ENCODE measurements at places on chromosomes 16 and 17.

DNA sequence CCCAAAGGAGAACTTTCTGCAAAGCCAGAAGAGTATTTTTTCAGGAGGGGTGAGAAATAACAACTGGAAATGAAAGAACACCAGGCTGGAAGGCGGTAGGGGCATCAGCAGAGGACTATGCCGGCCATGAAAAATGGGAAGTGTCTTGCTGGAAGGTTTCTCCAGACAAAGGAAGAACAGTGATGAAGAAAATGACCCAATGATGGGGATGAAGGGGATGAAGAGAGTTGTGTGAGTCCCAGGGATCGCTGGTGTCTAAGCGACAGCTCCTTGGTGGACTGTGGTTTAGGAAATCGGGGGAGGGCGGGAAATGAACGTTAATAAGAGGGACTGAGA is 623 bp downstream of the TTLL6 start:
- DNase-seq = no peak

DNA sequence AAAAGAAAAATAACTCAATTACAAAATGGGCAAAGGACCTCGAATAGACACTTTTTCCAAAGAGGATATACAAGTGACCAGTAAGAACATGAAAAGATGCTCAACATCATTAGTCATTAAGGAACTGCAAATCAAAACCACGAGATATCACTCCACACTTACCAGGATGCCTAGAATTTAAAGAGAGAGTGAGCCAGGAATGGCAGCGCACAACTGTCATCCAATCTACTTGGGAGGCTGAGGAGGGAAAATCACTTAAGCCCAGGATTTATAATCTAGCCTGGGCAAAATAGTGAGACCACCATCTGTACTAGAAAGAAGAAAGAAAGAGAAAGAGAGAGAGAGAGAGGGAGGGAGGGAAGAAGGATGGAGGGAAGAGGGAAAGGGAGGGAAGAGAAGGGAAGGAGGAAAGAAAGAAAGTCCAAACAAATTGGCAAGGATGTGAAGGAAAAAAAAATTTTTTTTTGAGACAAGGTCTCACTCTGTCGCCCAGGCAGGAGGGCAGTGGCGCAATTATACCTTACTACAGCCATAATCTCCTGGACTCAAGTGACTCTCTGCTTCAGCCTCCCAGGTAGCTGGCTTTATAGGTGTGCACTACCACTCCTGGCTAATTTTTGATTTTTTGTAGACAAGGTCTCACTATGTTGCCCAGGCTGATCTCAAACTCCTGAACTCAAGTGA is 22.6 kb downstream of the TBX2 start:
- DNase-seq = no peak

DNA sequence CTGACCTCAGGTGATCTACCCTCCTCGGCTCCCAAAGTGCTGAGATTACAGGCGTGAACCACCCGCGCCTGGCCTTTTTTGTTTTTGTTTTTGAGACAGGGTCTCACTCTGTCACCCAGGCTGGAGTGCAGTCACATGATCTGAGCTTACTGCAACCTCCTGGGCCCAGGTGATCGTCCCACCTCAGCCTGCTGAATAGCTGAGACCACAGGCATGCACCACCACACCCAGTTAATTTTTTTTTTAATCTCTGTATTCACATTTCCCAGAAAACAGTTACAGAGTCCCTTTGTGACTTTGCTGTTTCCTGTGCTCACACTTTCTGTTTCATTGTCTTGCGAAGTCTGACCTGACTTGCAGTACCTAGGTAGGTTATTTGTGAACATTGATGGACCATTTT is 2.7 kb downstream of the CLUAP1 start:
- DNase-seq = peak; percentile 31

- DNase-seq = no peak
Measured at GRCh38 chr16:13134836-13135235, 233.4 kb downstream of the SHISA9 start.

GRCh38 chr17:17528696-17529652 is 32.8 kb upstream of the RASD1 start:
- no peak for DNase-seq

DNA sequence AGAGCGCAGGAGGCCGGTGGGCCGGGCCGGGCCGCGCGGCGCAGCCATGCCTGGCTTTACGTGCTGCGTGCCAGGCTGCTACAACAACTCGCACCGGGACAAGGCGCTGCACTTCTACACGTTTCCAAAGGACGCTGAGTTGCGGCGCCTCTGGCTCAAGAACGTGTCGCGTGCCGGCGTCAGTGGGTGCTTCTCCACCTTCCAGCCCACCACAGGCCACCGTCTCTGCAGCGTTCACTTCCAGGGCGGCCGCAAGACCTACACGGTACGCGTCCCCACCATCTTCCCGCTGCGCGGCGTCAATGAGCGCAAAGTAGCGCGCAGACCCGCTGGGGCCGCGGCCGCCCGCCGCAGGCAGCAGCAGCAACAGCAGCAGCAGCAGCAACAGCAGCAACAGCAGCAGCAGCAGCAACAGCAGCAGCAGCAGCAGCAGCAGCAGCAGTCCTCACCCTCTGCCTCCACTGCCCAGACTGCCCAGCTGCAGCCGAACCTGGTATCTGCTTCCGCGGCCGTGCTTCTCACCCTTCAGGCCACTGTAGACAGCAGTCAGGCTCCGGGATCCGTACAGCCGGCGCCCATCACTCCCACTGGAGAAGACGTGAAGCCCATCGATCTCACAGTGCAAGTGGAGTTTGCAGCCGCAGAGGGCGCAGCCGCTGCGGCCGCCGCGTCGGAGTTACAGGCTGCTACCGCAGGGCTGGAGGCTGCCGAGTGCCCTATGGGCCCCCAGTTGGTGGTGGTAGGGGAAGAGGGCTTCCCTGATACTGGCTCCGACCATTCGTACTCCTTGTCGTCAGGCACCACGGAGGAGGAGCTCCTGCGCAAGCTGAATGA is 606 bp downstream of the THAP11 start:
- peak; percentile 39 for DNase-seq

DNA sequence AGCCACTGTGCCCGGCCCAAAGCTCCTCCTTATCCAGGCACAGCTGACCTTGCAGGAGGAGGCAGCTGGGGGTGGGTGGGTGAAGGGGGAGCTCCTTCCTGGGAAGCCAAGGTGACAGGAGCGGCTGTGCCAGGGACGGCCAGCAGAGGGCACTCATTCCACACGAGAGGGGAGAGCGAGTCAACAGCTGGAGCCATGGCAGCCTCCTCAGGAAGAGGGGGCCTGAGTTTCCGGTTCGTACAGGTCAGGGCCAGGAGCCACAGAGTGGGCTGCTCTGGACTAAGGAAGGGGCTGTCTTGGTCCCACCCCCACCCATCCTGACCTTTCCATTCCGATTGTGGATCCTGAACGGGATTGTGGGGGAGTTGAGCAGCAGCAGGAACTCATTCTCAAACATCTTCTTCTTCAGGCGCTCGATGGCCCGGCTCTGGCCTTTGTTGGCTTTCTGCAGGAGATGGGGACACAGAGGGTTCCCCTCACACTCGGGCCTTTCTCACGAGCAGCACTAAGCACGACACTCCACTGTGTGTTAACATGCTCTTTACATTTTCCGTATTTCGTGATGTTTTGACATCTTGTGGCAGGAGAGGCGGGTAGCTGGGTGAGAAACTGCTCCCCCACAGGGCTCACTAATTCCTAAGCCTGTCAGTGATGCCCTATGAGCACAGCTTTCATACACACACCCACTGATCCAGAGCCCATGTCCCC is 61.6 kb downstream of the TIMM22 start:
- DNase-seq = peak; percentile 26

DNA sequence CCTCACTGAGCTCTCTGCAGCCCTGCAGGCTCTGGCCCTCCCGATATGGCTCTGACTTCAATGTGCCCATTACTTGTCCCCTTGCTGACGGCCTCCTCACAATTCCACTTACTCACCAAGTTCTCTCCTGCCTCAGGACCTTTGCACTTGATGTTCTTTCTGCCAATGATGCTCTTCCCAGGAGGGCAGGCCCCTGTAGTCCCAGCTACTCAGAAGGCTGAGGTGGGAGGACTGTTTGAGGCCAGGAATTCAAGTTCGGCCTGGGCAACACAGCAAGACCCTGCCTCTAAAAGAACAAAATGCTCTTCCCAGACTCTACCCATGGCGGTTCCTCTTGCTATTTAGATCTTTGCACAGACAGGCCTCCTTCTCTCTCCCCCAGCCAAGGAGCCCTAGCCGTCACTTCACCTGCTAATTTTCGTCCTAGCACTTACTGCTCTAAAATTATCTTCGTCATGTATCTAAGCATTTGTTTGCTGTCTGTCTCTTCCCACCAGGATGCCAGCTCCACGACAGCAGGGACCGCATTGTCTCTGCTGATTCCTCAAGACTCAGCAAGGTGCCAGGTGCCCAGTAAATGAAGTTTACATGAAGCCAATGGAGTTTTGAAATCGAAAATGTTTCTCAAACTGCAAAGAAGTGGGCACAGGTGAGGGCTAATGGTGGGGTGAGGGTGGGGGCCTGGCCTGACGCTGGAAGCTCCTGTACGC is 626 bp upstream of the RAI1 start:
- no peak for DNase-seq

DNA sequence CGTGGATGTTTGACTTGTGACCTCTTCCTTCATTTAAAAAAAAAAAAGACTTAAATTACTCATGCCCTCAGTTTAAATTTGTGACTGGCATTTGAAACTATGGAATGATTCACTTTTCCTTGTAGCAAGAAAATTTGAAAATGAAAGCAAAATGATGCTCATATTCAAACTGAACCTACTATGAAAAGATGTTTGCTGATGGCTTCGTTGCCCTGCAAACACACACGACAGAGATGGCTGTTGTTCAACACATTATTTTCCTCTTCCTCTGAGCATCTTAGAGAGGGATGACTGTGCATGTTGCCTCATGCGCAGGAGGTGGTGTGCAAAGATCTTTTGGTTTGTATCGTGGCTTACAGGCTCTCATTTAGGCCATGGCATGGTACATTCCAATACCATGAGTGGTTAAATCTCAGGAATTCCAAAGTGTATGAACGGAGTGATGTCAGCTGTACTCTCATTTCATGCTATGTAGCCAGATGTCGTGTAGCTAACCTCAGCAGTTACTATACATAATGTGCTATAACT is 164.5 kb downstream of the PRKCA start:
- DNase-seq = no peak

DNA sequence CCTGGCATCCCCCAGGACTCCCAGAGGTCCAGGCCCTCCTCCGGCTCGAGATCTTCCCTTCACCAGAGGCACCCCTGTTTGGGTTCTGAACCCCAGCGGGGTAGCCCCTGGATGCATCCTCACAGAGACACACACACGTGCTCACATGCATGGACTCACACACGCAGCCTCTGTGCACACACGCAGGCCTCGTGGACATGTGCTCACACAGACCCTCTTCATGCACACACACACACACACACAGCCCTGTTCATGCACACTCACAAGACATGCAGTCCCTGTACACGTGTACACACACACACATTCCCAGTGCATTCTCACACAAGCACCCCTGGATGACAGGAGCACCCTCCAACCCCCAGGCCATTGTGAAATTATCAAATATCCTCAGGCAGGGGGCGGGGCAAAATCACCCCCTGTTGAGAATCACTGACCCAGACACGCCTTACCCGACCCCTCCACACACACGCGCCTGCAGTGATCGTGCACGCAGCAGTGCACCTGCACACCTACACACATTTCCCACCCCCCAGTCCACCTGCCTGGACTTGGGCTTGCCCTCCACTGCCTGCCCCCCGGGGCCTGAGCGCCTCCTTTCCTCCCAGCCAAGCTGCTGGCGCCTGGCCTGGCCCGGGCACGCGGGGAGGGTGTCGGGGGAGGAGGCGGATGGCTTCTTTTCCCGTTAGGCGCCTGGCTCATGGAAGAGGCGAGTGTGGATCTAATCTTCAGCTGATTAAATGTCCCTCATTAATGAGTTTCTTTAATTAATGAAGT is 62.6 kb downstream of the ENGASE start:
- no peak for DNase-seq

DNA sequence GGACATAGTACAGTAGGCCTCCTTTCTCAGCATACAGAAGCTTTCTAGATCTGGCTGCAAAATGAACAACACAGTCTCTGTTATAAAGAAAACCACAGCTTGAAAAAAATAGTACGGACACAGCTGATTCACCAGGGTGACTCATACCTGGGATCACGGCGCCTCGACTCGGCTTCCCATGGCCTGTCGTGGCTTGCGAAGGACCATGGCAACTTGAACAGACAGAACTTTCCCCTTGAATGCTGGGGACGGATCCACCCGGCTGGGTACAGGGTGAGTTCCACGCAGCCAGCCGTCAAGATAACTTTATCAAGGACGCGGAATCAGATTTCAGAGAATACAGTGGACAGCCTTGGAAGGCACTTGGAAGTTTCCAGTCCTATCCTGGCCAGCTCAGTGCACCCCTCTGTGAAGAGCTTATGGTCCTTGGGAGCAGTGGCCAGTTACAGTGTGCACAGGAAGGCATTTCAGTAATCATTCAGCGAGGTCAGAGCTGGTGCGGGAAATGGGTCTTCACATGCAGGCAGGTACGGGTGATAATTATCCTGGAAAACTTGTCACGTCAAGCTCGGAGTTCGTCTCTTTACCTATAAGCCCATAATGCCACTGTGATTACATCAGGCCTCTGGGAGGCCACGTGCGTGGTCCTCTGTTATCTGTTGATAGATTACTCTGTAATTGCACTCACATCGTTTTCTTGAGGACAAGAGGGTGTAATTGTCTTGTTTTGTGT is 57.9 kb upstream of the MAF start:
- DNase-seq = no peak

DNA sequence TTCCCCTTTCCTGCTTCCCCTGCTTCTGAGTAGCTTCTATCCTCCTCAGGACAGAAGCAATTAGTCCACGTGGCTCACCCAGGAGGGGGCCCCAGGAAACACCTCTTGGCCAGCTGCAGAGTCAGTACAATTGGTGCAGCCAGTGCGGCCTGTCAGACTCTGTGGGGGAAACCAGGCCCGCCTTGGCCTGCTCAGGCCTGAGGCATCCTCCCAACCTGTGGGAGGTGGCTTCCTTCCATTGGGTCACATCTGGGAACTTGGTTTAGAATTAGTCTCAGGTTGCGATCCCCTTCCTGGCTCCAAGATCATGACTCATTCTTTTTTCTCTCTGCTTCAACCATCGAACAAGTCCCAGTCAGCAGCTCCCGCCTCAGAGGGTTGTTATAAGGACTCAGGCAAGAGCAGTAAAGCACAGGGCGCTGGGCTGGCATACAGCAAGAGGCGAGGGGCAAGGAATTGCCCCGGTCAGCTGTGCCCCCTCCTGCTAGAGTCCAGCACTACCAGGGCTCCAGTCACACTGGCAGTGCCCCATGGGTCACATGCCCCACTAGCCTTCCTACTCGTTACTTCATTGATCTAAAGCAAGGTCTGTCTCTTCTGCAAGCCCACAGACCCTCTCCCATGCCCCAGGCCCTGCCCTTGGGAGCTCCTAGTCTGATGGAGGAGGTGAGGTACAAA is 8.1 kb upstream of the EPX start:
- no peak for DNase-seq

DNA sequence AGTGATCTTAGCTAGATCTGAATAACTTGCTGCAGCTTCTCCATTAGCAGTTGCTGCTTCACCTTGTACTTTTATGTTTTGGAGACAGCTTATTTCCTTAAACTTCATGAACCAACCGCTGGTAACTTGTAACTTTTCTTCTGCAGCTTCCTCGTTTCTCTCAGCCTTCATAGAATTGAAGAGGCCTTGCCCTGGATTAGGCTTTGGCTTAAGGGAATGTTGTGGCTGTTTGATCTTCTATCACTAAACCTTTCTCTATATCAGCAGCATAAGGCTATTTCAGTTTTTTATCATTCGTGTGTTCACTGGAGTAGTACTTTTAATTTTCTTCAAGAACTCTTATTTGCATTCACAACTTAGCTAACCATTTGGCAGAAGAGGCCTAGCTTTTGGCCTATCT is 21.5 kb upstream of the TMEM92 start:
- no peak for DNase-seq

Data from stimulated activated CD4-positive, alpha-beta T cell treated with anti-CD3 and anti-CD28 coated beads, Interleukin-15, amount 100 ng/mL, for 1 hour (primary cell).